NCI-H524 (cell line): ENCODE measurements at places on chromosomes 4 and X.

- no peak for DNase-seq
Measured at GRCh38 chrX:41491267-41492004, 44.3 kb downstream of the NYX start.

DNA sequence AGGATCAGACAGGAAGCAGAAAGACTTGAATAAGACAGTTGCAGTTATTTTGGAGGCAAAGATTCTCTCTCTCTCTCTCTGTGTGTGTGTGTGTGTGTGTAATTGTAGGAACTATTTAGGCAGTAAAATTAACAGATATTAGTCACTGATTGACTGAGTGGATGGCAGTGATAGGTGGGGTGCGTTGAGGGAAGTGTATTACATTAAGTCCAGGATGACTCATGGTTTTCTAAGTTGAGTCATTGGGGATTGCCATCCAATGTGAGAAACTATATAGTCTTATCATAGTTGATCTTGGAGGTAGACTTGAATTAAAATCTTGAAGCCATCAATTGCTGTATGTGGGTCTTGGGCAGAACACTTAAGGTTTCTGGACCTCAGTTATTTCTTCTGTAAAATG is 75.4 kb downstream of the AR start:
- DNase-seq: no peak

- no peak for DNase-seq
Measured at GRCh38 chr4:106588891-106589290, 220.3 kb upstream of the GIMD1 start.

DNA sequence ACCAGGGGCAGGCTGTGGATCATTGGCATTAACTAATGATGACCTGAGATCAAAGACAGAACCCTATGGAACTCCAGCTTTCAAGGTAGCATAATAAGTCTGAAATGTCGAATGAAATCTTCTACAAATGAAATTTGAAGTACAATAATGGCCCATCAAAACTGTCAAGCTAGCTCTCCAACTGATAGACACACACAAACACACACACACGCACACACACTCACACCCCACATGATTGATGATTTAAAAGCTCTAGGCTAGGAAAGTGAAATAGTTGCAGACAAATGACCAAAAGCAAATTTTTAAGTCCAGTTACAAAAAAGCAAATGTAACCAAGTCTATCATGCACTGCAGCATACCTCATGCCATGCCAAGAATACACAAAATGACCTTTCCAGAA is 655.7 kb downstream of the C4orf33 start:
- no peak for DNase-seq

DNA sequence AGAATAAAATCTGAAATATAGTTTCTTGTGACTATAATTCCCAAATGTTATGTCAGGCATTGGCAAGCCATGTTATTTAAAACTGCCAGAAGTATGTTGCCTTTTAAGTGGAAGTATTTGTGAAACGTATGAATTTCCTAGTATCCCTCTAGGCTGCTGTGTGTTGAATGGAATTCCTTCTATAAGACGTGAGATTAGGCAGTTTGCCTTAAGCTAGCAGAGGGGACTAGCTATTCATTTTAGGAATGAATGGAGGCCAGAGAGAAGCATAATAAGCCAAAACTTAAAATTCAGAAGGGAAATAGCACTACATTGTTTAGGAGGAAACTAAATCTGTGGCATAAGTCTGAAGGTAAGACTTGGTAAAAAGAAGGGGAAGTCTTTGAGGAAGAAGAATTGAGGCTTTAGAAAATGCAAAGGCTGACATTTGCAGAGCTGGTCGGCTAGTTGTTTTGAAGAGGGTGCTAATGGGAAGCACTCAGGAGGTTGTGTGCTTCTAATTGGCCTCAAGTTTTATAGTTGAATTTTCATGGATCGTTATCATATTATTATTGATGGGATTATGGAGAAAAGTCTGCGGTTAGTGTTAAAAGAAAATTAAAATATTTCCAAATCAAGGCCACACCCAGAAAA is 57.1 kb downstream of the TMEM131L start:
- no peak for DNase-seq

- DNase-seq: peak; percentile 66
Measured at GRCh38 chr4:40594261-40595178, 35.1 kb downstream of the RBM47 start.

GRCh38 chr4:5892323-5893003 is 423 bp downstream of the CRMP1 start:
- peak; percentile 50 for DNase-seq

GRCh38 chrX:41245641-41246040 is 88.3 kb upstream of the DDX3X start:
- DNase-seq: no peak

GRCh38 chr4:8067274-8067936 is 91.2 kb downstream of the ABLIM2 start:
- DNase-seq: no peak

DNA sequence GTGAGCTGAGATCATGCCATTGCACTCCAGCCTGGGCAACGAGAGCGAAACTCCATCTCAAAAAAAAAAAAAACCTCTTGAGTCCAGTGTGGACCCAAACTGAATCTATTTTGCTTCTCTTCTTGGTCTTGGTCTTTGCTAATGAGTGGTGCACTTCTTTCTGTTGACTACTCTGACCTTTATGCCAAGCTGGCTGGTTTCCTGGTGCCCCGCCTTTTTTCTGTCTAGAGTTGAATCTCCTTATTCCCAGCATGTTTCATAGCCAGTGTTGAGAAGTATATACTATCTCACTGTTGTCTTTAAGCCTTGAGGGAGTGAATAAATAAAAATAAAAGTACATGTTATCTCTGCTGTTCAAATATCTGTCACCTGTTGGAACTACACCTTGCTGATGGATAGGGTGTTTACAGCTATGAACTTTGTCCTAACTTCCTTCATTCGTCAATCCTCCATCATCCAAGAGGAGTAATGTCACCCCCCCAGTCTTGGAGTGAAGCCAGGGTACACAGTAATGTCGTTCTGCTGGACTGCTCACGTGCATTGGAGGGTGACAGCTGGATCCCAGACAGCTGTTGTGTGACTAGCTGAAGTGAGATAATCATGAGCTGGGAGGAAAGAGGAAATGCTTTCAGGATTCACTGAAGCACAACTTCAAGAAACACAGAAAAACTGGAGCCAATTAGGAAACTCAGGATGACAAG is 99.3 kb upstream of the PRKG2 start:
- peak; percentile 61 for DNase-seq

DNA sequence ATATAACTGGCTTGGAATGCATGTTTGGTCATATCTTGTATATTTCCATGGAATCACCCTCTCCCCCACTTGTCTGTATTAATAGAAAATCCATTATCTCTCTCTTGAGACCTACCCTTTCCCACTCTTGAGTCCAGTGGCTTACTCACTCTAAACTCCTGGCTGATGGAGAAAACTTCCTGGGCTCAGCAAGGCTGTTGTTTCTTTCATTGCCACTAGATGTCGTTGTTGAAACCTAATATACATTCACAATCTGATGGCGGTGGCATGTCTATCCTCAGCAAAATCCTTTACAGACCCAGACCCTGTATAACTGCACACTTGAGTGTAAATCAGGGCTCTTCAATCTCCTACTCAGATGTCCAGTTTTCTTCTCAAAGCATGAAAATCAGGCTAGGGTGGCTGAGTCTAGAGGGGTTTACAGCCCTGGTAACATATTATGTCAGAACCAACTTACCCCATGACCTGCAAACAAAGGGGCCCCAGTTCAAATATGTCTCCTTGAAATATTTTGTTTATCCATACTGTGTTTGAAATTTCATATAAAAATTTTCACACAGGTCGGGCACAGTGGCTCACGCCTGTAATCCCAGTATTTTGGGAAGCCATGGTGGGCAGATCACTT is 70.0 kb upstream of the FAM241A start:
- peak; percentile 45 for DNase-seq

DNA sequence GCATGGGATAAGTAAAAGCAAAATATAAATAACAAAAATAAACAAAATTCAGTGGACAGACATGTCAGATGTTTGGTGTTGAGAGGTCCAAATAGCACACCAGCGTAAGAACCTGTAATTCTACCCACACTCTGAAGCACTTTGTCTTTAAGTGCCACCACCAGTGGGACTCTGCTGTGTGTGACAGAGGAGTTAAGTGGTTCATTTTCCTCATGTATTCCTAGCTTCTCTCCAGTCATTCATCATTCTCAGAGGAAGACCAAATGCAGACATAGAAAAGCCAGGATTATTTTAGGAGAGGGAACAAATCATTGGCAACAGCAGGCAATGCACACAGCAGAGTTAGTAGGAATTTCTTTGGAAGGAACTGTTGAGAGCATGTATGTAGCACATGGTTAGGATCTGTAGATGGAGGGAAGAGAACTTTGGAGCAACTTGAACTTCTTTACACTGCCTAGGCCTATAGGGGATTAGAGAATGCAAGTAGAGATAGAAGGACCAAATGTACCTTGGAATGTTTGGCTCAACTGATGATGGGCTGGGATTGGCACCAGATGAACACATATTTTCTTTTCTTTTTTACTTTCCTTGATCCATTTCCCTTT is 43.0 kb upstream of the ARHGAP24 start:
- DNase-seq: no peak

GRCh38 chr4:145920205-145920604 is 18.4 kb downstream of the ZNF827 start:
- DNase-seq: no peak

GRCh38 chr4:145440292-145441007 is 41.2 kb upstream of the SMAD1 start:
- no peak for DNase-seq

DNA sequence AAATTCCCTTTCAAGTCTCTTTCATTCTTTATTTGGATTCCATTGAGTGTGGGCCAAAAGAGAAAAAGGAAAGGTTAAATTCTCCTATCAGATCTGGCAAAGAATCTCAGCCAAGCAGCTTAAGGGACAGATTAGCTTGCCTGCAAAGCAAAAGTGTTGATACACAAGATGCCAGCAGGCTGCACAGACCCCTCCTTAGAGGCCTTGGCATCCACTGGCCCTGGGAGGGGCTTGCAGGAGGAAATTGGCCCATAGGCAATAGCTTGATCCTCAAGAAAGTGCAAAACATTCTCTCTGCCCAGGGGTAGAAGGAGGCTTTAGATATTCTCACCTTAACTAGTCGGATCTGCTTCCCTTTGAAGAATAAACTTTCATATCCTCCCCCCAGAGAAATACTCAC is 300.4 kb upstream of the CPEB2 start:
- no peak for DNase-seq

DNA sequence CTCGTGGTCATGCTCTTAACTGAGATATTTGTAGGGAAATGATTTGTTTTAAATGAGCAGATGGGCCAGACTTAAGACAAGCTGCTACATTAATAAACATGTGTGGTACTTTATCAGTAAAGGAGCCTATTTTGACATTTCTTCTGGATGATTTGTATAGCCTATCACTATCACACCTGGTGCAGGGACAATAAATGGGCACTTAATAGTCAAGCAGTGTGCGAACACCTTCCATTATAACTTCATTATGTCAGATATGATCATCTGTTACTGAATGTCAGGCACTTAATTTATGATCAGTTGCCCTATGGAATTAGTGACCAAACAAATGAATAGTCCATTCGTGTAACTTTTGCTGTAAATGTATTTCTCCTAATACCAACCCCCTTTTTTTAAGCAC is 628.8 kb downstream of the ADGRL3 start:
- peak; percentile 78 for DNase-seq

DNA sequence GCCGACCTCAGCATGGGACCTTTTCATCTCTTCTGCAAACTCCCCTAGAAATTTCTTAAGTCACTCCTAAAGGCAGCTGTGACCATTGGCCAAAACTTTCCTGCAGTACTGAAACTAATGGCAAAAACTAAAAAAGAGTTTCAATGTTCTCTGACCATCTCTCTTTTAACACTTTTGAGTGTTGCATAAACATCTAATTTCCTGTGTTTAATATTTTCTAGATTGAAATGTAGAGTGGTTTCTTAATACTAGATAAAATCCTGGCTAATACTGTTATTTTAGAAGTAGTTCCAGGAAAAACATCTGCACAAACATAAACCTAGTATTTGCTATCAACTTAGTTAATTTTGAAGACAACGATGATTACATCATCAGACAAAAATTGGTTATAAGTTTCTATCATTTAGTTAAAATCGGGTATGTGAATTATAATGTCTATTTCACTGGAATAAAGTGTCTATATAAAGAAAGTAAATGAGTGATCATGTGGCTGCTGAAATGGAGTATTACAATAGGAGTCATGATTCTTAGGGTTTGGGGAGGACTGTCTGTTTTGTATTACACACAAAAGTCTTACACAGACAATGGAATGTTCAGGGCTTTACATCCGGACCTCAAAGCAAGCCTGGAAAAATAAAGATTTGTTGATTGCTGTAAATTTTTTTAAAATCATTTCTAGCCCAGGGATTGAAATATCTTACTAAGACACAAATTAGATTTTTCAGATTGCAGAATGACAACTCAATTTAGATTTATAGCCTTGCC is 1323.4 kb downstream of the C4orf33 start:
- no peak for DNase-seq

DNA sequence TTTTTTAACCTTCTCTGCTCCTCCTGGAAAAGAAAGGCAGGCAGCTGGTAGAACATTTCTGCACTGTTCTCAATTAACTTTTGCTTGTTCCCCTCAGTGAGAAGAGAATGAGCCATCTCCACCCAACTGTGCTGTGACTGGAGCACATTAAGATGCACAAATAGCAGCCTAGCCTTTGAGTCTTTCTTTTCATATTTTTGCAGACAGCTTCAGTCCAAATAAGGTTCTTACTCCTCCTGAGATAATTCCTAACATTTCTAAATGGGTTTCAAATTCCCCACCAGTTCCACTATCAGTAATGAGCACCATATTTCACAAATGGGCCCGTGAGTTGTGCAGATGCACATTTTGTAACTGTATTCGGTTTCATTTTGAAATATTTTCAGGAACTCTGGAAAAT is 118.6 kb downstream of the SPCS3 start:
- no peak for DNase-seq

- DNase-seq: peak; percentile 19
Measured at GRCh38 chrX:10633722-10634121, 13.3 kb upstream of the MID1 start.

DNA sequence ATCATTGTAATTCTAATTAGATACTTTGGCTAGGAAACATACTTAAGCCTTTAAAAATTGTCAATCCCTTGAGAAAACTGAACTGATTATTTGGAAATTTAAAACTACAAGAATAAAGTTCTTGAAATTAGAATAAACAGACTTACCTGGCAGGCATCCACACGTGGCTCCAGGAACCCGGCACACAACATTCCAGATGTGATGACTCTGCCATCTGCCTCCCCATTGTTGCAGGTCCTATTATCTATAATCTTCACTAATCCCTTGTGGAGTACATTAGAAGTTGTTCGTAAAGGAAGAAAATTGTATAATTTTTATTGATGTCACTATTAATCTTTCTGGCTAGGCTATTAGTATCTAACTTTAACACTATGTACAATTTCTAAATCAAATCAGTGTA is 16.2 kb upstream of the GNRHR start:
- peak; percentile 86 for DNase-seq
